CD4-positive, alpha-beta T cell treated with Interleukin-10 for 1 hour (primary cell): ENCODE measurements at places on chromosomes 12 and 14.

DNA sequence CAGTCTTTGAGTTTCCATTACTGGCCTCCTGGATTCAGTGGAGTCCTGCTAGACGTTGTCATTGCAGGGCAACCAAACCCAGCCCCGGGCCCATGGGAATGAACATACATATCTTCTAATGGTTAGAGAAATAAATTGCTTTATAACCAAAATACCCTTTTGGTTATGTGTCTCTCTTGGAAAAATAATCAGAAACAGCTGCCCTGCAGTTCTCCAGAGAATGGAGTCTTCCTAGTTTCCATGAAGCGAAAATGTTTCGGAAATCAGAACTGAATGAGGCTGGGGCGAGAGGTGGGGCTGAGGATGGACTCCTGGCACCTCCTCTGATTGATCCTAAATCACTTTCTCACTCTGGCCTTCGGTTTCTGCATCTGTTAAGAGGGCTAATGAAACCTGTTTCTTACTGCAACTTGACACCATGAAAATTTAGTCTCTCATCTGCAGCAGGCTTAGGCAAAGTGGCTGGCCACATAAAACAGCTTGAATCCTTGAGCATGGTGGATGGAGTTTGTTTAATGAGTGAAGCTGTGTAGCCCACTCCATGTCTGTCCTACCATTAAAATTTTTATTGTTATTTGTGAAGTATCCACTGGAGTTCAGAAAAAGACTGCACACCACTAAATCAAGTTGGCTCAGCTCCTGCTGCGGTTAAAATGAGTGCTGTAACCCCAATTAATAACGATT is 198.9 kb downstream of the CACNA1C start:
- no peak for DNase-seq

- no peak for DNase-seq
These were observed 92.9 kb downstream of the ARMH4 start for GRCh38 chr14:58059126-58059525.

GRCh38 chr12:121366063-121366459 is 13.8 kb upstream of the ANAPC5 start:
- no peak for DNase-seq

- no peak for DNase-seq
These were observed 69.5 kb downstream of the ACSS3 start for GRCh38 chr12:81147292-81147919.

GRCh38 chr12:7787574-7788293 is 1.5 kb upstream of the NANOG start:
- DNase-seq = no peak

DNA sequence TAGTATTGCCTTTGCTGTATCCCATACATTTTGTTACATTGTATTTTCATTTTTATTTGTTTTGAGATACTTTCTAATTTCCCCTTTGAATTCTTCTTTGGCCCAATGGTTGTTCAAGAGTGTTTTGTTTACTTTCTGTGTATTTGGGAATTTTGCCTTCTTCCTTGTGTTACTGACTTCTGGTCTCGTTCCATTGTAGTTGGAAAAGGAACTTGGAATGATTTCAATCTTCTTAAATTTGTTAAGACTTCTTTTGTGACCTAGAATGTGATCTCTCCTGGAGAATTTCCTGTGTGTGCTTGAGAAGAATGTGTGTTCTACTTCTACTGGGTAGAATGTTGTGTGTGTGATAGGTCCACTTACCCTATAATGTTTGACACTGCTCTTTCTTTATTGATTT is 304.4 kb upstream of the RTL1 start:
- DNase-seq = no peak

- DNase-seq = no peak
These were observed 9.4 kb downstream of the KCNA1 start for GRCh38 chr12:4918950-4919660.

GRCh38 chr14:68487805-68488590 is 304.9 kb downstream of the ZFP36L1 start:
- DNase-seq = no peak

GRCh38 chr12:123096182-123096581 is 54.7 kb downstream of the PITPNM2 start:
- DNase-seq = no peak

DNA sequence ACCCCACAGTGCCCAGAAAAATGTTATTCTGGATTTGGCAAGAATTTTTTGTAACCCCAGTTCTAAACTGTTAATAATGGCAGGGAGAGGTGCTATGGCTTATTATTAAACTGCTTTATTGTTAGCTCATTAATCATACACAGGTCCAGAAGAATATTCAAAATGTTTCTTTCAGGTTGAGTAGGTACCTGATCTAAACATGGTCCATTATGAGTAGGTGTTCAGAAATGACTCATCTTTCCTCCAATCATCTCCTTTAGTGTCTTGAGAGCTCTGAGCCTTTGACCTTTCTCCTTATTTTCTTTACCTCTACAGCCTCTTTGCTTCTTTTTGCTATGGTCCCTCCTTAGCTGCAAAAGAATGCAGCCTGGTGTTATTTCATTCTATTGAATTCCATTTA is 211.0 kb upstream of the GARIN6 start:
- no peak for DNase-seq

DNA sequence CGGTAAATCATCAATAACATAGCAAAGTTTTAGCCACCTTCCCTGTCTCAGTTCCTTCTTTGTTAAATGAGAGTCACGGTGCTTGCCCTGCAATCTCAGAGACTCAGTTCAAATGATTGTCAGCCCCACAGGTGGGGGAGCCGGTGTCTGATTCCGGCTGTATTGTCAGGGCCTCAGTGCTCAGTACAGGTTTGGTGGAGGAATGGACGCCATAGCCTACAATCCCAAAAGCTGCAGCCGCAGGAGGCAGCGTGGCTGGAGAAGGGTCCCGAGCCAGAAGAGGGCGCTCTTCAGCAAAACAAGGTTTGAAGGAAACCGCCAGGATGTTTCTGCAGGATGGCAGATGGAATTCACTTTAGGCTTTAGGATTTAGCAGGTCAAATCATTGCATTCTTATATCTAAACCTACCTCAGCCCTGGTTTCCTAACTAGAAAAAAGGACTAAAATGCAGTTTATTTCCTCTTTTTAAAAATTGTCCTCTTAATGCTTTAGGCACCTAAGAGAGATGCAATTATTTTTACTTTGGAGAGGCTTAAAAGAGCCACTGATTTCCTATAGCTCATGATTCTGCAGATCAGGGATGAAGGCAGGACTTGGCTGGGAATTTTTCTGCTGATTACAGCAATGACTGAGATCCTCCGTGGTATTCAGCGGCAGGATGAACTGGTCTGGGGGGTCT is 29.2 kb downstream of the FOS start:
- peak; percentile 69 for DNase-seq

- DNase-seq = no peak
These were observed 258.6 kb downstream of the KTN1 start for GRCh38 chr14:55838529-55839052.
